Stimulated activated CD4-positive, alpha-beta T cell treated with anti-CD3 and anti-CD28 coated beads, Interleukin-1b, Interleukin-23, amount 100 ng/mL, for 1 hour (primary cell): ENCODE measurements at places on chromosomes 5 and 9.

GRCh38 chr5:109167586-109167985, 242.2 kb downstream of the PJA2 start:
- DNase-seq, result no peak

DNA sequence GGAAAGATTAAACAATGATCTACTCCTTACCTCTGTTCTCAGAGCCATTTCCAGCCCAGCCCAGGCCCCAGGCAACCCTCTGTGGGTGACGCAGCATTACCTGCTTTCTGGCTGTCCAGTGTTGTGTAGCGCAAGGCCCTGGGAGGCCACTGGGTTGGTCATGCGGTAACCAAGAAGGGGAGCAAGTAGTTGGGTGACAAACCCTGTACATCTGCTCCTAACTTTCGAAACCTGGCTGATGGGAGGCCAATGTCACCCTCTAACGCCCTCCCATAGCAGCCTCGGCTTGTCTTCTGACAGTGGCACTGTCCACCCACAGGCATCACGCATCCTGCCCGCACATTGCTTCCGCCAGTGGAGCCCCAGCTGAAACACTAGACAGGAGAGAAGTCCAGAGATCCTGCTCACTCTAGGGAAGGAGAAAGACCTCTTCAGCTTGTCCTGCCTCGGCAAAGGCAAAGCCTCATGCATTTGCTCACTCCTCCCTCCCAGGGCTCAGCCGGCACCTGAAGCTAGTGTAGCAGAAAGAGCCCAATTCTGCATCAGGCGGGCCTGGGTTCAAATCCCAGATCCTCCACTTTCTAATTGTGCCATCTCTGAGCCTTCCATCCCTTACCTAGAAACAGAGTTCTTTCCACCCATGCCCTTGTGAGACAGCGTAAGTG, 94.6 kb downstream of the ADAMTS2 start:
- DNase-seq, result no peak

DNA sequence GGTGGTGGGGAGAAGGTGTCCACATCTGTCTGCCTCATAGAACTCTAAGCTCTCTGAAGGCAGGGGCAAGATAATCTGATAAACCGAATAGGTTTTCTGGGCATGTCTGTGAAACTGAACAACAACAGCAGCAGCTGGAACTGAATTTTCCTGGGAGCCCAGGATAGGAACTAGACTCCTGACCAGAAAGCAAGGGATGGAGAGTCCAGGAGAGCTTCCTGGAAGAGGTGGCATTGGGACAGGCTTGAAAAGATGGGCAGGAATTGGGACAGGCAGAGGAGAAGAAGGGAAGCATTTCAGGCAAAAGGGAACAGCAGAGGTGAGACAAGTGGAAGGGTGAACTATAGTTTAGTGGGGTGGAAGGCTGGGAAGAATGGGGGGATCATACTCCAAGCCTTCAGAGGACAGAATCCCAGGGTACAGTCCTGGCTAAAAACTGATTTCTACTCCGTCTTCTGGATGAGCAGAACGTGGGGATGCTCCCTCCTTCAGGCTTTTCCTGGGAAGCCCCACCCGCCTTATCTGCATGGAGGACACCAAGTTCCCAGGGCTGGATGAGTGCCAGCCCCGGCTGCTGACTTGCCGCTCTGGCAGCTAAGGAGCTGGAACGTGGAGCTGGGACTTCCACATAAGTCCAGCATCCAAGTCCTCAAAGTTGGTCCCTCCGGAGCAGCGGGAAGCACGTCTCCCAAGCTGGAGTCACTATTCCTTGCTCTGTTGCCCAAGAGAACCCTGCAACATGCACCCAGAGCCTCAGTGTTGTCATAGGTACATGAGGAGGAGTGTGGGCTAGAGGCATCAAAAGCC, 13.9 kb upstream of the KIF12 start:
- no peak for DNase-seq

DNA sequence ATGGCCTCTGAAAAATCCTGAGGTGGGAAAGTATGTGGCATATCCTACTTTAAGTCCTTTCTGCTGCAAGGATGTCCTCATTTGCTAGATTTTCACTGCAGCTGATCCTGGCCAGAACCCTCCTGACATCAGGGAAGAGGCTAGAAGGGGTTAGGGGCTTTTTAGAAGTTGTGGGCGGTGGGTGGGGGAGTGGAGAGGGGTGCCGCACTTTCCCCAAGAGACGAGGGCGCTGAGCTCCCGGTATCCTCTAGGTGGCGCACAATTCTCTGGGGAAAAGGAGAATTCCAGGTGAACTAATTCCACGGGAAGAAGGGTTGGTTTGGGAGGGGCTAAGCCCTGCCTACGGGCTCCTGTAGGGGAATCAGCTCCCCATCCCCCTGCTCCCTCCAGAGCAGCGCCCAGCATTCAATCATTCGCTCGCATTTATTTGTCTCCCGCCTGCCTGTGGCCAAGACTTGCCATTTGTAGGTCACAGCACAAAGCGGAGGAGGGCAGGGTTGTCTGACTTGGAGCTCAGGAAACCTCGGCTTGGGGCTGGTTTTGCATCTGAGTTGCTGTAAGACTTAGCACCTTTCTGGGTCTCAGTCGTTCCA, 42.9 kb upstream of the HAND1 start:
- no peak for DNase-seq

GRCh38 chr5:63554191-63554590, 408.1 kb downstream of the HTR1A start:
- DNase-seq, result no peak

DNA sequence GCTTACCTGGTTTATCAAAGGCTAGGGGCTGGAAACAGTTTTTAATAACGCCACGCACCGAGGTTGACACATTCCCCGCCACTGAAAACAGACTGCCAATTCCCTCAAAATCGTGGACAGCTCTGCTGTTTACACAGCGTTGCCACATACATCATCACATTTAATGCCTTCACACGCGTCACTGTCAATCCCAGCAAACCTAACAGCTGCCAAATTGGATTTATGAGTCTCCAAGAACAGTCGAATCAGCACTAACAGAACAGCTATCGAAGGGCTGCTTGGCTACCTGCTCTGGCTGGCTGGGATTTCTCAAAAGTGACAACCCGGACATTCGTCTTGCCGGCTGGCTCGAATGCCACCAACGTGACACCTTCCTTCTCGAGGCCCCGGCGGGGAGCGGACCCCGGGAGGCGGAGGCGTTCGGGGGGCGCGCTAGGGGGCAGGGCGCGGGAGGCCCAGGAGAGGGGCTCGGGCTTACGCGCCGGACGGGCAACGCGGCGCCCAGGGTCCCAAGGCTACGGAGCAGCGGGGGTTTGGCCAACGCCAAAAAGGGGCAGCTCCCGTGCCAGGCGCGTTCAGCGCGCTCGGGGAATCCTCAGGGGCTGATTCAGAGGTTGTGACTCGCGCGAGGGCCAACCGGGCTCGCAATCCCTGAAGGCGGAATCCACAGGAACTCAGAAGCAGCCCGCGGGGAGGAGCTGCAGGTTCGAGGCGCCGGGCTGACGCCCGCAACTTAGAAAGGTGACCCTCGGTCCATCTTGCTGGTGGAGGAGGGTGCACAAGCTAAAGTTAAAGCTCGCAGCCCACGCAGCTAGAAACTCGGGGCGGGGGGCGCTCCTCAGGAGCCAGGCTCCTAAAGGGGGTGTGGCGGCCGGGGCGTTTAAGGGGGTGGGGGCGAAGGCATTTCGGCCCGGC, 1.2 kb downstream of the CDC14B start:
- no peak for DNase-seq

GRCh38 chr9:97484134-97484533, 17.3 kb upstream of the TMOD1 start:
- DNase-seq, result no peak

DNA sequence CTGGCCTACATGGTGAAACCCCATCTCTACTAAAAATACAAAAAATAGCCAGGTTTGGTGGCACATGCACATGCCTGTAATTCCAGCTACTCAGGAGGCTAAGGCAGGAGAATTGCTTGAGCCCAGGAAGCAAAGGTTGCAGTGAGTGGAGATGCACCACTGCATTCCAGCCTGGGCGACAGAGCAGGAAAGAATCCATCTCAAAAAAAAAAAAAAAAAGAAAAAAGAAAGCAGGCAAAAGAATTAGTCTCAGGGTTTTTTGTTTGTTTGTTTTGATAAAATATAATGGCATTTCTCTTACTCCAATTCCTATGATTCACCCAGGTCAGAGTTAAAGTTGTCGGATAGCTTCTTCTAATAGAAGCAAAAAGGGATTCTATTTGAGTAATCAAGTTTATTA, 67.0 kb upstream of the ATG10 start:
- DNase-seq, result no peak

GRCh38 chr5:107149243-107150005, 521.3 kb downstream of the EFNA5 start:
- DNase-seq, result no peak

DNA sequence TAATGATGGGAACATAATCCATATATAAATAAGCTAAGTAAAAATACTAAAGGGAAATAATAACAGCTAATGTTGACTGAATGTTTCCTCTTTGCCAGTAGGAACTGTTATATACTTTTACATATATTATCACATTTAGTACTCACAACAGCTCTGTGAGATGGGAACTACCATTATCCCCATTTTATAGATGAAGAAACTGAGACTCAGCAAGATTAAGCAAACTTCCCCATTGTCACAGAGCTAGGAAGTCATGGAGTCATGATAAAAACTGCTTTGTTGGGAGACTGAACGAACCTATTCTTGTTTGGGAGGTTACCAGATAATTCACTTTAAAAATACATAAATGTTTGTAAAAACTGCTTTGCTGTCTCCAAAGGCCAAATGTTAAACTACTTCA, 23.4 kb downstream of the WNT8A start:
- DNase-seq, result no peak

GRCh38 chr9:18821788-18822187, 211.2 kb downstream of the SAXO1 start:
- DNase-seq, result no peak

DNA sequence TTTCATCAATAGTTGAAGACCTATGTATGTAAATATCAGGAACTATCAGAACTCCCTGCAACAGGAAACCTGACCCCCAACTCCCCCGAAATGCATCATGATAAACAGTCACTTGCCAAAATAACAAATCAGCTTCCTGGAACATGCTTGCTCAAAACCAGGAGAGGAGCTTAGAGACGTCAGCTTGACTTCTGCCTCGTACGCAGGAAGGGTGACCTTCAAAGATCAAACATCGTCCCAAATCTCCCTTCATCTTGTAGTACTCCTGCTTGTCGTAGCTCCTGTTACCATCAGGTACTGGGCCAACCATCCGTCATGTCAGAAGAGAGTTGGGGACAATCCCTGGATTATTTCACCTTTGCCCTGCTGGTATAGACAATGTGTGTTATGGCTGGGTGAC, 396.1 kb downstream of the GADD45G start:
- DNase-seq, result no peak
